Stimulated activated CD8-positive, alpha-beta memory T cell treated with anti-CD3 and anti-CD28 coated beads, Interleukin-15, amount 100 ng/mL, for 4 hours (primary cell): ENCODE measurements at places on chromosomes 4 and X.

GRCh38 chr4:138894709-138895108 lies 120.9 kb upstream of the NOCT start:
- DNase-seq = no peak

DNA sequence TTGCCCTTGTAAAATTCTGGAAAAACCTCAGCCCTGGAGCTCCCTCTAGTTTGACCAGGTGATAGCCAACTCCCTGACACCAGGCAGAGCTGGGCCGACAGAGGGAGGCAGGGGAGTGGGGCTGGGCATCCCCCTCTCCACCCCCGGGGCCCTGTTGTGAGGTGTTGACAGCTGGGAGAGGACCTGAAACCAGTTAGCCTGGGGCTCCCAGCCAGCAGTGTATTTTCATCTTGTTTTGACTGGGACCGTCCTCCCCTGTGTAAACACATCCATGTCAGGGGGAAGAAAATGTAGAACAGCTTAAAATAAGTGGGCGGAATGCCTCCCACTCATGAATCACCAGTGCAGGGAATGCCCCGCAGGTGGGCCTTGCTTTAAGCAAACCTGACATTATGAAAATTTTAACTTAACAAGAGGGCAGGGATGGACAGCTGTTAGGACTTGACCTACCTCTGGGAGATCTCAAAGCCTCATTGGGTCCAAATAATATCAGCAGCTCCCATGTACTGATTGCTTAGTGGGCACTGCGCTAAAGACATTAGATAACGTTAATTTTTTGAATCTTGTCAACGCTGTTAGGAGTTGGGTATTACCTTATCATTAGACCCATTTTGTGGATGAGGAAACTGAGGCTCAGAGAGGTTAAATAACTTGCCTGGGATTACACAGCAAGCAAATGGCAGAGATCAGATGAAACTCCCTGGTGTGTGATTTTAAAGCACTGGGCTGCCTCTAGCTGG lies 45.9 kb downstream of the TSC22D3 start:
- DNase-seq = no peak

- no peak for DNase-seq
Measured at GRCh38 chr4:171521726-171522125, 291.5 kb upstream of the GALNTL6 start.

DNA sequence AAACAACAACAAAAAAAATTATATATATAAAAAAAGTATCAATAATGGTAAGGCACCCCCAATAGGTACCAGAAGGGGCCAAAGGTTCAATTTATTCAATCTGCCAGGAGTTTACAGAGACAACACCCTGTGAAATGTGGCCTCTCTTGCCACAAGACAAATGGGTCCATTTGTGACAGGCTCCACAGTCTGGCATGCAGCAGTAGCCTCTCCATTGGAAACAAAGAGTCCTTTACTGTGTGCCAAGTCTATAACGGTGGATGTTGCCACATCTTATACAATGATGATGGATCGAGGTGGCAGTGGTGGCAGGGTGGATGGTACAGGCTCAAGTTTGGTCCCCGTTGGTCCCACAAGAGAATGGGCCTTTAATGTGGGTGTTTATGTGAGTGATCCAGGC lies 70.1 kb upstream of the SH3RF1 start:
- DNase-seq = no peak

DNA sequence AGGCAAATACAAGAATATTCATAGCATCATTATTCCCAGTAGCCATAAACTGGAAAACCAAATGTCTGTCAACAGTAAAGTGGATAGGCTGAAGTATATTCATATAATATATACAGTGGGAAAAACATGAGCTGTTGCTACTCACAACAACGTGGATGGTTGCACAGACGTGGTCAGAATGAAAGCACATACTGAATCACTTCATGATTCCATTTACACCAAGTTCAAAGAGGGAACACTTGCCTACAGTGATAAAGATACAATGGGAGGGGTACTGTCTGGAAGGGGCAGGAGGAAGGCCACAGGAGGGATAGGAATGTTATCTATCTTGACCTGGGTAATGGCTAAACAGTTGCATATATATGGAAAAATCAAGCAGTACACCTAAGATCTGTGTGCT lies 25.3 kb downstream of the APBB2 start:
- DNase-seq = no peak

DNA sequence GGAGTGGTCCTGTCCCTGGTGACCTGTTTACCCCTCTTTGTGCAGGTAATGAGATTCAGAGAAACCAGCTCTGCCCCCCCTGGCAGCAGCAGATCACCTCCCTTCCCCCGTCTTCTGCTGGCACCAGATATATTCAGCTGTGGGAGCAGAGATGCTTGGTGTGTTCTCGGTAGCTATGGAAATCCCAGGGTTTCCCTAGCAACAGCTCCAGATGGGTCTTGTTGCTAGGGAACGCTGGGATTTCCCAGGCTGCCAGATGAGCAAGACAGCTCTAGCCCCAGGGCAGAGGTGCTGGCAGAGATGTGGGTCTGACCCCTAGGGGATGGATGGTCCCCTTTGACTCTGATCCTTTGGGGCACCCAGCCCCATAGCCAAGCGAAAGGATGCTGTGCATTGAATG lies 20.2 kb downstream of the CETN2 start:
- DNase-seq = no peak

DNA sequence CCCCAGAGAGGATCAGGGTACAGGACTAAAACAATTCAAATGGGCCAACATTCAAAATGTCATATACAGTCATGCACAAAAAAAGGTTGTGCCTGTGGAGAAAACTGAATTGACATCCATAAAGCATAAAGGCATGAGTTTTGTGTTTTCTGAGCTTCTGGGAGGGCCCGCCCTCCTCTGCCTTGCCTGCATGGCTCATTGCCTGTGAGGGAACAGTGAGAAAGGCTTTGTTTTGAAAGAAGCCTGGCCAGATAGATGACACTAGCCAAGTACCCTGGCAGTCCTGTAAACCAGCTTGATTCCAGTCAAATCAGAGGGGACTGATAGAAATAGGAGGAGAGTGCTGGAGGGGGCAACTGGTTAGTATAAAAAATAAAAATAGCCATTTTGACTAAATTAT lies 194.3 kb downstream of the KIT start:
- no peak for DNase-seq

GRCh38 chr4:149296503-149296902 lies 519.1 kb downstream of the IQCM start:
- no peak for DNase-seq

- no peak for DNase-seq
Measured at GRCh38 chrX:65586491-65586890, 51.9 kb upstream of the LAS1L start.

- no peak for DNase-seq
Measured at GRCh38 chrX:101206471-101206870, 13.1 kb upstream of the DRP2 start.

DNA sequence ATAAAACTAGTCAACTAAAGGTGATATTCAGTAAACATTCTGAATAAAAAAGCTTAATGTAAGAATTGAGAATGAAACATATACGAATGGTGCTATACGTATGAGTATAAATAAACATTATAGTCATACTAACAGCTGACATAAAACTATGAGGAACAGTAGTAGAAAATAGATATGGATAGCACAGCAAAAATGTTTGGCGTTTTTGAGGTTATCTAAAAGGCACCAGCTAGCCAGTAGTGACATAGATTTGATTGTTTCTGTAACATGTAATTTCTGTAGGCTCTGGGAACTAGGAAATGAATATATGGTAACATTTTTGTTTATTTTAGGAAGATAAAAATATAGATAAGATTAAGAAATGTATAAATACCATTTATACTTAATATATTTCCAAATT lies 69.3 kb downstream of the SNX25 start:
- no peak for DNase-seq

DNA sequence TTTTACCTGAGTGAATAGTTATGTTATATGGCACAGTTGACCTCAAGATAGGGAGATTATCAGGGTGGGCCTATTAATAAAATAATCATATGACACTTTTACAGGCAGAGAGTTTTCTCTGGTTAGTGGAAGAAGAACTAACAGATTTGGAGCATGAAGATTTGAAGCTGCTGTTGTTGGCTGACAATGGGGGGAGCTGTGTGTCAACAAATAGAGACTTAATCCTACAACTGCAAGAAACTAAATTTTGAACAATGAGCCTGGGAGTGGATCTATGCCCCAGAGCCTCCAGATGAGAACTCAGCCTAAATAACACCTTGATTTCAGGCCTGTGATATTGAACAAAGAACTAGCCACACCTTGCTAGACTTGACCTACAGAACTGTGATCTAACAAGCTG lies 7.2 kb upstream of the CCSER1 start:
- no peak for DNase-seq

GRCh38 chrX:45070116-45071007 lies 130.3 kb downstream of the DIPK2B start:
- no peak for DNase-seq

DNA sequence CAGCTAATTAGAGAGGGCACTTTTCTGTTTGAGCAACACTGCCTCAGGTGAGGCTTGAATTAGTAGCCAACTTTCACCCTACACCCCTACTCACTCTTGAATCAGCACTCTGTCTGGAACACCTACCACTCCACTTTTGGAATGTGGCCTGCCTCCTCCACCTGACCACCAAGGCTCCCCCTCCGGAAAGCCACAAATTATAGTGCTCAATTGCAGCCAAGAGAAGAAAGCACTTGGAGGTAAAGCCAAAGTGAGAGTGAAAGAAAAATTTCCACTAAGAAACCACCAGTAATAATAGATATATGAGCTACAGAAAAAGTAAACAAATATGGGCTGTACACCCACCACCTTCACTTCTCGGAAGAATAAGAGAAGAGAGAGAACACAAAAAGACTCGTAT lies 41.1 kb downstream of the PPP3CA start:
- DNase-seq = no peak

GRCh38 chr4:122759639-122760310 lies 27.3 kb downstream of the BBS12 start:
- no peak for DNase-seq

DNA sequence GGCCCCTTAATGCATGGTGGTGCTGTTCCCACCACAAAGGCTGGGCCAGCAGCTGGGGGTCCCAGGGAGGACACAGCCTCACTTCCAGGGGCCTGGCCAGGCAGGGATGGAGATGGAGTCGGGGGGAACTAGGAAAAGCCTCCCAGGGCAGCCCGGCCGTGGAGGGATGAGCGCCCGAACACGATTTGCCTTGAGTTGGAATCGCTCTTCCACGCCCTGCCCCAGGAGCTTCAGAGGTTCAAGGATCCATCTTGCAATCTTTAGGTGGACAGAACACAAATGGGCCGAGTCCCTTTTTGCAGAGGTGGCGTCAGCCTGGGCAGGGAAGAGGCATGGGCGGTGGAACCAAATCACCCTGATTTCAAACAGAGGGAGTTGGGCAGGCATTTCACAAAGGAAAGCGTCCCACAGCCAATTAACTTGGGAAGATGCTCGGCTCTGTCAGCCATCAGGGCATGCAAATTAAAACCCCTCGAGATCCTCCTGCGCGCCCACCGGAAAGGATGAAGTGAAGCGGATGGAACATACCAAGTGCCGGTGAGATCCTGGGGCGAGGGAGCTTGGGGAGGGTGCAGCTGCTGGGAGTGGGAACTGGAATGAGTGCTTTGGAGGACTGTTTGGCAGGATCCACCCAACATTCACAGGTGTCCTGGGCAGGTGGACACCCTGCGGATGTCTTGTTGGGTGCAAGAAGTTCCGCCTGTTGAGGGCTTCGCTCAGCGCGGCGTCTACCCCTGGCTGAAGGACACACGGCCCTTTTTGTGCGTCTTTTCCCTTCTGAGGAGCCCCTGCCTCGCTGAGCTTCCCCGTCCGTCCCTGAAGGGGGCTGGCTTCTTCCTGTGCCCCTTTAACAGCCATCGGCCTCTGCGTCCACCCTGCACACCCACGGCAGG lies 75.7 kb downstream of the HTRA3 start:
- no peak for DNase-seq

DNA sequence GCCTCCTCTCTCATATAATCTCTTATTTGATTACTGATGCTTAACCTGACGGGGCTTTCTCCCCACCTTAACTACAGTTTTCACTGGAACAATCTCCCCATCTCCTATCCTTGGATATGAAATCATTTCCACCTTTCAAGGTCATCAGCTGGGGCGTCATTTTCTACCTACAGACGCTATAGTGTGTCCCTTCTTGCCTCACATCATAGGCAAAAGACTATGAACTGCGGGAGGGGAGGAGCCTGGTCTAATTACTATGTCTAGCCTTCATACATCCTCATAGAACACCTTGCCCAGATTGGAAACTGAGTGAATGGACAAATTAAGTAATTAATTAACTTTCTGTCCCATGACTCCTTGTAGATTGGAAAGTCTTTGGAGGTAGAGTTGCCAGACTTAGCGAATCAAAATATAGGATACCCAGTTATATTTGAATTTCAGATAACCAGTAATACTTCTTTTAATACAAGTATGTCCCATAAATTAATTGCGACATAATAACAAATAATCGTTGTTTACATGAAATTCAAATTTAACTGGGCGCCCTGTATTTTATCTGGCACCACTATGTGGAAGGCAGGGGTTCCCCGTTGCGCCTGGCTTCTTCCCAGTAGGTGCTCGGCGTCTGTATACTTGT lies 752 bp upstream of the ATP6AP2 start:
- no peak for DNase-seq

- DNase-seq = no peak
Measured at GRCh38 chr4:59712470-59712869, 1487.7 kb upstream of the ADGRL3 start.

- no peak for DNase-seq
Measured at GRCh38 chr4:54678826-54679225, 21.1 kb downstream of the KIT start.

- DNase-seq = no peak
Measured at GRCh38 chr4:180615746-180616145, 1627.5 kb upstream of the TENM3 start.

DNA sequence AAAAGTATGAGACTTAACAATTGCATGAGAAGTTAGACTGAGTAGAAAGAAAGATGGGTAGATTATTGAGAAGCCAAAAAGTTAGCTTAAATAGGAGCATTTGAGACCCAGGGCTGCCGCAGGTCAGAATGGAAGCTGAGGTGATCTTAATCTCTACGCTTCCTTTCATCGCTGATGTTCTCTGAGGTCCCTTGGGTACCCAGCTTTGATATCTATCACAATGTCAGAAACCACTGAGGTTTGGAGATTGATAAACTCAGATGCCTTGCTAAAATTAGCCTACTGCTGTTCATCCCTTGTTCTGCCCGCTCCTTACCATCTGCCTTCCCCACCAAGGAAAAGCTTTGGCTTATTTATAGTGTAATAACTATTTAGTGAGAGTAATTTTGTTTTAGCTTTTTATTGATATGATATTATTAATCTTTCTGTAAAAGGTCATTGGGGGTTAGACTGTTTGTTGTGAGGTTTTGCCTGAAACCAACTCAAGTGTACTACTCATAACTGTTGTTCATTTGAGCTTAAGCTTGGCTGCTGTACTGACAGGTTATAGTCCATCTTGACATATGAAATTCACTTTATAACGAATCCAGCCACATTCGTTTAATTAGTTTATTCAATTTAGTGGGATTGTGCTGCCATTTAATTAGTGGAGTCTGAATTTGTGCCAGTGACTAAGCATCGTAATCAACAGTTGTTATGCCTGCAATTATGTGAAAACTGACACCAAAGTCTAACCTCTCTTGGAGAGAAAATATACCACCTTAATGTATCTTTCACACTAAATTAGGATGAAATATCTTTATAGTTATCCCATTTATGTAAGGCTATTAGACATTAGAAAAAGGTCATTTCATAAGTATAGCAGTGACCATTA lies 15.1 kb downstream of the MCUB start:
- no peak for DNase-seq

GRCh38 chr4:181438641-181439040 lies 804.6 kb upstream of the TENM3 start:
- no peak for DNase-seq

- no peak for DNase-seq
Measured at GRCh38 chrX:153769158-153769864, 5.3 kb downstream of the PLXNB3 start.

- no peak for DNase-seq
Measured at GRCh38 chrX:102658556-102658955, 7.3 kb downstream of the GPRASP1 start.
